ENCODE measurements at places on chromosomes 4 and X.

- no peak for DNase-seq
Measured at GRCh38 chr4:113080050-113080449, 30.6 kb downstream of the ANK2 start.

GRCh38 chr4:158193171-158193749, 17.0 kb upstream of the TMEM144 start:
- DNase-seq, result no peak

- no peak for DNase-seq
Measured at GRCh38 chrX:48467281-48467761, 2.7 kb downstream of the SLC38A5 start.

DNA sequence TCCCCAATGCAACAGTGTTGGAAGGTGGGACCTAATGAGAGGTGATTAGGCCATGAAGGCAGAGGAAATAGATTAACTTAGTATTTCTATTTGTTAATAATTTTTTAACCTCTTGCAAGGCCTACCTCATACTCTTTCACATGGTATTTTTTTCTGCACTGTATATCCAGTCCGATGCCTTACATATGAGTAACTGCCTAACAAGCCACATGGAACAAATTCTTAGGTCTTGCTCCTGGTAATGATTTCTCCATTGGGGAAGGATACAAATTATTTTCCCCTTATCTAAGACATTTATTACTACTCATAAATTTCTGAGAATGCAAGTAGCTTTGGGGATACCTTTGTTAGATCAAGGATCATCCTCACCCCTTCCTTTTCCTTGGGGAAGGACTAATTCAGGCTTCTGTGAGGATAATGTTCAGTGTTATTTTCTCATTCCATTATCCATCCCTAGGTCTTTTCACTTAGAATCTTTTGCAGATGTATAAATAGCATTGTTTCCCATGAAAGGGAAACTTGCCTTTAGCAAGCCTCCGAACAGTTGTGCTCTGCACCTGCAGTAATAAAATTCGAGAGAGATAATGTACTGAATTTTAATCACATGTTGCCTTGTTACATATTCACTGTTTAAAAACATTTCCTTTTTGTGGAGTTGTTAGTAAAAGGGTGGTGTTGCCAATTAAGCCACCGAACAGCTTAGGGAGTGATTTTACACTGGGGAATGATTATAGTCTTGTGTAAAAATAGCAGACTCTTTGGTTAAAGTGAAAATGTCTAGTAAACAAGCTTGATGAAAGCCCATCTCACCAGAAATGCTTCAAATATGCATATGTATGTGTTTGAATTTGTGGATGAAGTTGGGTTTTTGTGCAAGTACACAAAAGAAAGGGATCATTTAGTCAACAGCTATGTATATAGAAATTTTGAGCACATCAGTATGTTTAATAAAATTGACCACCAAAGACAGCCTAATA, 89.9 kb downstream of the CFAP299 start:
- no peak for DNase-seq

DNA sequence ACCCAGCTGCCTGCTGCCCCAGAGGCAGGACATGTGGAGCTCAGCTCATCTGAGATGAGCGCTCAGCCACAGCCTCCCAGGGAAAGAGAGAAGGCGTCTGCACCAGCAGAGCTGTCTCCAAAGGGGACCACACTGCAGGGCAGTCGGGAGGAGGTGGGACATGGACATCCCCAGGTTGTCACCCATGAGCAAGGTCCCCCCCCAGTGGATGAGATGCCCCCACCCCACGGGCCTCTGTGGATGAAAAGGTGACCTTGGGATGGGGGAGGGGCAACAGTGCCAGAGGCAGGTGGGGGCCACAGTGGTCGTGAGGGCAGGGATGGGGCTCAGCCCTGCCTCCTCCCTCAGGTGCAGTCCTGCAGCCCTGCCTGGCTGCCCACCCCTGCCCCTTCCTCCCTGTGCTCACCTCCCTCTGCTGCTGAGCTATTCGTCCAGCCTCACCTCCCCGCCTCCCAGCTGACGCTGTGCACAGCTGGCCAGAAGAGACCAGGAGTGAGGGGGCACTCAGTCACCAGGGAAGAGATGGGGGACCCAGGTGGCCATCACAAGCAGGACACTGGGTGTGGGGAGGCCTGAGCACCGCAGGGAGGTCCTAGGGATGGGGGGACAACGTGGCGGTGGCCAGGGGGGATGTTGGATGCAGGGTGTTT, 9.3 kb downstream of the NKX1-1 start:
- no peak for DNase-seq

DNA sequence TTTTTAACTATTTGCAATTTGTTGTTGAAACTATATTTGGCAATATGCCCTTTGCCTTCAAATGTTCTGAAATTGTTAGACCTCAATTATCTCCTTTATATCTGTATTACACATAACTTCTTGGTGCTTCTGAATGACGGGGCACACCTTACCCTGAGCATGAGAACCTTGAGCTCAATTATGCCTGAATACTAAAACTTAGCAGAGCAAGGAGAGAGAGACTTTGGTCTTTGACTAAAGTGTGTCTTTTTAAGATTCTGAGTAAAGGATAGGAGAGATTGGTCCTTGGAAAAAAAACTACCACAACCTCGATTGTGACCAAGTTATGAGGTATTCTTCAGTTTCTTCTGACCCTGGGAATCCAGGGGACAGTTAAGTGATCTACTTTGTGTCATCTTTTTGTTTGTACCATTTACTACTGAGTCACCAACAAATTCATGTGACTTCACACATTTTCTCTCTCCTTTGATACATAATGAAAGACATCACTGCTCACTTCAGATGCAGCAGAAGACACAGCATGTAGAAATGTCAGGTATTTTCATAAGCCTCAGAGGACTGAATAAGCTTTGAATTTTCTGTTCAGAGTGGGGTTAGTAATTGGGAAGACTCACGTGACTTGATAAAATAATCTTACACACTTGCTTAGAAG, 51.4 kb downstream of the PTTG2 start:
- DNase-seq, result no peak

DNA sequence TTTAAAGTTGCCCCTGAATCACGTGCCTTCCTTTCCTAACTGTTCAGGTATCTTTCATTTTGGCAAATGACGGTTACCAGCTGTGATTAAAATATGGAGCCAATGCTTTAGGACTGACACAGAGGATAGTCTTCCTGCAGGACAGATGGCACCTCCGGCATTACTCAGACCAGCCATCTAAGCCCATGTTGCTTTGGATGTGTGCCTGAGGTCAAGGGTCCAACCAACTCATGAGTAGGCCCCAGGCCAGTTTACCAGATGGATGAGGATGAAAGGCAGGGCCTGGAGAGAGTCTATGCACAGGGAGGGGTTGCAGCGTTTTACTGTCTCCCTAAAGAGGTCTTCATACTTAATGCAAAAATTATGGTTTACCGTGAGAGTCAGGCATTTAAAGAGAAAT, 174.0 kb upstream of the GATB start:
- no peak for DNase-seq

DNA sequence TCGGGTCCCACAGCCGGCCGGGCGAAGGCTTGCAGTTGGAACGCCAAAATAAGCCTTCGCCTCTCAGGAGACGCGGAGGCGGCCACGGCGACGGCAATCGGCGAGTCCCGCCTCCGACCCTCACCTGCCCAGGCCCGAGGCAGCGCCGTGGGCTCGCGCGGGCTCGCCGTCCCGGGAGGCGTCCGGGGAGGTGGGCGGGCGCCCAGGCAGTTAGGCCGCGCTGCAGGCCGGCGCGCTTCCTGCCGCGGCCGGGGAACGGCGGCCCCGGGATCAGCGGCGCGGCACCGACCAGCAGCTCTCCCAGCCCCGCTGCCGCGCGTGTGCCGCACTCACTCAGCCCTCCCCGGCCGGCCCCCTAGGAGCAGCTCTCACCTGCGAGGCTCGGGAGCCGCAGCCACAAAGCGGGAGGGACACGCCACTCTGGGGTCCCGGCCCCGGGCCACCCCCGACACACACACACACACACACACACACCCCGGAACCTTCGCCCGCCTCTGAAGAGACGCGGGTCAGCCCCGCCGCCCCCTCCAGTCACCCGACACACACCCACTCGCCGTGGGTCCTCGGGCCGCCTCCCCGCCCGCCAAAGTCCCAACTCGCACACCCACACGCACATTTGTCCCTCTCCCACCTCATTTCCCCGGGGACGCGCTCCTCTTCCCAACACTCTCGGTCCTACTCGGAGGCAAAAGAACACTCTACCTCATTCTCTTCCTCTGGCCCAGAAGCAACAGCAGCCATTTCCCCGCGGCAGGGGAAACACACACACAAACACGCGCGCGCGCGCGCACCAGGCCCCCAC, at the start of gene CNOT6L:
Gene CNOT6L (minus strand): TSS at position 767 of the 802 bp plus-strand sequence. CDS start 60 bp downstream, at position 707.
- DNase-seq, result peak; percentile 71

- no peak for DNase-seq
Measured at GRCh38 chr4:39706334-39706733, 8.4 kb downstream of the UBE2K start.

DNA sequence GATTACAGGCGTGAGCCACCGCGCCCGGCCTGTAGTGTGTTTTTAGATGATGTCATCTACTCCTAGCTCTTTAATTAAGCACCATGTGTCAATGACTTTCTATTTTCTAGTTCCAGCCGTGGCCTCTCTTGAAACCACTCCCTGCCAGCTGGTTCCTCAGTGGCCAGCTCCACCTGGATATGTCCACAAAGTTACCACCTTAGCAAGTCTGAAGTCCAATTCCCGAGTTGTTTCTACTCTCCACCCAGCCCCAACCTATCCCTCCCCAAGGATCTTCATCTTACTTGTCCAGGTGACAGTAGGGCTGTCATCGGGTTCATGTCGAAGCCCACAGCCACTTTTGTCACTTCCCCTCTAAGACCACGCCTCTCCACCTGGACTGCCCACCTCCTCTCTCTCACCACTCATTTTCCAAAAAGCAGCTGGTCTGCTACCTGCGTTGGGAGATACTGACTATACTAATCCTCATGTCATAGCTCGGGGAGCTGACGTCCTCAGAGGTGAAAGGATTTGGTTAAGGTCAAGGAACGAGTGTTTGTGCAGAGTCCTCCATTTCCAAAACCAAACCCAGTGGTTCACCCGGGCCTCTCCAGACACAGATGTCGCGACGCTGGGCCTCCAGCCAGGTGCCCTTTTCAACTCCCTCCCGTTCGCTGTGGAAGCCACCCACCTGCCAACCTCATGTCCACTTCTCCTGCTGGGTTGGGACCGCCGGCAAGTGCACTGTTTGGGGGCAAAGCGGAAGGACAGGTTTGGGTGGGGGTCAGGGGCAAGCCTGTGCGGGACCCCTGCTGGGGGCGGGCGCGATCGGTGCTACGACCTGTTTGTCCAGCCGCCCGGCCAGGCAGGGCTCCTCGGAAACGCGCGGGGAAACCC, 704 bp downstream of the FAM3A start:
- no peak for DNase-seq

DNA sequence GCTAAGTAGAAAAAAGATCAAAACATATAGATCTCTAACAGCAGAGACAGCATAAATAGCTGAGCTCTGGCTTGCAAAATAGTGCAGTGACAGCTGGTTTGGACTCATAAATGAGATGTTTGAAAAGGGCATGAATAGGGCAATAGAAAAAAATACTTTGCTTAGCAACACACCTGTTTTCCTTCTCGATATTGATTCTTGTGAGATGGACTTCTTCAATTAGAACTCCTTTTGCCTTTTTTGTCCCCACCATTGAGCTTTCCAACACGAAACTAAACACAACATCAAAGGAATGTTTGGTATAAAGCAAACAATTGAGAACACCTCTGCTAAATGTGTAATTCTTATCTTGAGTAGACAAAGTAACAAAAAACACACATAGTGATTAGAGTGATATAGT, 726.3 kb downstream of the RAPGEF2 start:
- no peak for DNase-seq

DNA sequence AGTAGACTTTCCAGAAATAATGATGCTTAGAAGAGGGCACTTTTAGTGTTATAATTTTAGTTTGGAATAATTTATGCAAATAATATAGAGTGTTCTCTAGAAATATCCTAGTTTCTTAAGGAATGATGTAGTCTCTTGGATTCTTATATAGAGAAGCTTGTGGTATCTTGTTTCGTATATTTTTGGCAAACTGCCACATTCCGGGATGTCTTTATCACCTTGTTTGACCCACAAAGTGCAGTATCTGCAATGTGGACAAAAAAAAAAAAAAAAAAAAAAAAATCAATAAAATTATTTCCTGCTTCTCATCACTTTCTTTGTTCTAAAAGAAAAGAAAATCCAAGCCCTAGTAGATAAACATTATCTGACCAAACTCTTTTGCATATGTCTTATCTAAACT, 1577.7 kb upstream of the TENM3 start:
- DNase-seq, result no peak

GRCh38 chrX:107728371-107729099, 47.1 kb downstream of the TSC22D3 start:
- DNase-seq, result no peak

GRCh38 chr4:114257501-114257900, 278.1 kb upstream of the ARSJ start:
- DNase-seq, result no peak

DNA sequence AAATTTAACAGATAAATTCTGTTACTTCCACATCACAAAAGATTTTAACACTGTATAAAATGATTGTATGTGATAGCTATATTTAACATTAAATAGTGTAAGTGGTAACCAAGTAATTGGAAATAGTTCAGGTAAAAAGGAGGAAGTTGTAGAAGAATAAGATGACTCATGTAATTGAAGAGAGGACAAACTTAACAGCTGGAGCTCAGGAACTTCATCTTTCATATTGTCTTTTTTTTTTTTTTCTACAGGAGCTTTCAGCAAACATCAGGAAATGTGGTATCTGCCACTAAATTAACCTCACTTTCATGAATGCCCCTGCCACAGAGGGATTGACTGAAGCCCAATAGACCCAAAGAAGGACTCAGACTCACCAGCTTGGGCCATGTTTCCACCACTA, 188.4 kb upstream of the VEGFC start:
- DNase-seq, result no peak

DNA sequence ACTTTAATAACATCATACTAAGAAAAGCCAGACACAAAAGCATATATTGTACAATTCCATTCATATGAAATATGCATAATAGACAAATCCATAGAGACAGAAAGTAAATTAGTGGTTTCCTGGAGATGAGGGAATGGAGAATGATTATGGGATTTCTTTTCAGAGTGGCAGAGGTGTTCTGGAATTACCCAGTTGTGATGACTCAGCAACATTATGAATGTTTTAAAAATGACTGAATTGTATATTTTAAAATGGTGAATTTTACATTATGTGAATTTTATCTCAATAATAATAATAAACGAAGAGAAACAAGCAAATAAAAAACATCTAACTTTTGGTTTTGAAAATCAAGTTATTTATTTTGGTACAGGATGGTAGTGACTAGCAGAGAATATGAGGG, 11.2 kb downstream of the ZXDA start:
- DNase-seq, result no peak

DNA sequence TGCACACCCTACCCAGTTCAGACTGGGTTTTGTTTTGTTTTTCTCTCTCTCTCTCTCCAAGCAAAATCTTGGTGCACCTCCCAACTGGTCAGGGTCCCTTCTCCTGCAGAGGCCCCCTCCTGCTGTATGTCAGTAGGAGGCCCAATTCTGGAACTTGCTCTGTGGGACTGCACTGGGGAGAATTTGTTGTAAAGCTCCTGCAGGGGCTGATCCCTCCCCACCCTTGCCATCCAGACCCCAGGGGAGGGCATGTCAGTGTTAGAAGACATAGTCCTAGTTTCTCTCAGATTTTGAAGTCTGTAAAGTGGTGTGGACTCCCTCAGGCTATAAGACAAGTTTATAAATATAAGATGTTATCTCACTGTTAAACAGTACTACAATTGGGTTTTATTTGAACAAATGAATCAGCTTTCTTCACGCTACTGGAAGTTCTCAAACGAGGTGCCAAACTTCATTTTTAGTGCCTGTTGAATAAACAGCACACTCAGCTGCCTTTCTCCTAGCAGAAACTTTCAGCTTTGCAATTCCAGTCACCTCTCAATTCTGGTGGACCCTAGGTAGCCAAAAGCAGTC, 88.6 kb upstream of the FRMPD3 start:
- DNase-seq, result no peak

All from stimulated activated CD8-positive, alpha-beta memory T cell treated with anti-CD3 and anti-CD28 coated beads, Interleukin-2, amount 100 ng/mL, for 48 hours (primary cell).